Fibroblast of skin of left biceps (primary cell): ENCODE measurements at places on chromosomes 6 and 20.
A peak's percentile ranks its signal among the peaks of the same experiment; 100 is the strongest.

- no peak for DNase-seq
Observed at GRCh38 chr6:170017603-170018320, 266.3 kb downstream of the ERMARD start.

- no peak for DNase-seq
Observed at GRCh38 chr6:158876886-158877285, 57.7 kb upstream of the EZR start.

GRCh38 chr6:43119482-43119881, 43.4 kb downstream of the PTK7 start:
- no peak for DNase-seq

- no peak for DNase-seq
Observed at GRCh38 chr6:164926686-164927085, 382.7 kb downstream of the C6orf118 start.

GRCh38 chr6:165077876-165078275, 231.5 kb downstream of the C6orf118 start:
- DNase-seq, result no peak

- DNase-seq, result no peak
Observed at GRCh38 chr20:25220021-25220730, 24.7 kb downstream of the ENTPD6 start.

DNA sequence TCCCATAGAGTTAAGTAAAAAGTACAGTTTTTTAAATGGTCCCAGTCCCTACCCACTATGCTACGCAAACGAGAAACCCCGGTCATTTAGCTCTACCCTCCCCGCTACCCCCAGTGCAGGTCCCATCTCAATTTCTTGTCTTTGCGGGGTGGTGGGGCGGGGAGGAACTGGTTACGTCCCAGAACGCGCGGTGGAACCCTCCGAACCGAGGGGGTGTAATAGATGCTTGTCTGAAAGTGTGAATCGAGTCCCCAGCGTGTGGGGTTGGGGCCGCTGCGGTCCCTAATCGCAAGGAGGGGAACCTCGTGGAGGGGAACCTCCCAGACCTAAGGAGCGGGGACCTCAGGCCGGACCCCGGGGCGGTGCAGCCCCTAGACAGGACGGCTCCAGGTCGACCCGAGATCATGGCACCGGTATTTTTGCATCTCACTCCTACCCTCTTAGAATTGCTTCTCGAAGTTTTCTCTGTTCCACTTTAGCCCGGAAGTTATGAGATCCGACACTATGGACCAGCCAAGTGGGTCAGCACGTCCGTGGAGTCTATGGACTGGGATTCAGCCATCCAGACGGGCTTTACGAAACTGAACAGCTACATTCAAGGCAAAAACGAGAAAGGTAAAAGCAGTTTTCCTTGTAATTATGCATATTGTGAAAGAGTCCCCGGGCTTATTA, 779 bp downstream of the HEBP2 start:
- DNase-seq, result no peak

- DNase-seq, result no peak
Observed at GRCh38 chr20:41830702-41831101, 212.5 kb upstream of the CHD6 start.

GRCh38 chr6:1395506-1395905, 6.1 kb downstream of the FOXF2 start:
- no peak for DNase-seq

GRCh38 chr6:43951756-43952675, 175.2 kb downstream of the MRPL14 start:
- no peak for DNase-seq

DNA sequence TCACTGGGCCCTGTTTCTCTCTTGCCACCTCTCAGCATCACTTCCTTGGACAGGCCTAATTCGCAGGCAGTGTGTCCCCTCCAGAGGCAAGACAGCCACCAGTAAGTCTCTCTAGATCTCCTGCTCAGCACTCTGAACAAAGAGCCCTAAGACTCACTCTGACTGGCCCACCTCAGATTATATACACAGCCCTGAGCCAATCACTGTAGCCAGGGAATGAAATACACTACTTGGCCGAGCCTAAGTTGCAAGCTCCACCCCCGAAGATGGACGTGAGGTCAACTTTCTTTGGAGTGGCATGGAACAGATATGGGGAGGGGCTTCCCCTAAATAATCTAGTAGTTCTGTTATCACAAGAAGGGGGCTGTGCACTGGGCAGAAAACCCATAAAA, 4.1 kb downstream of the BPI start:
- no peak for DNase-seq

DNA sequence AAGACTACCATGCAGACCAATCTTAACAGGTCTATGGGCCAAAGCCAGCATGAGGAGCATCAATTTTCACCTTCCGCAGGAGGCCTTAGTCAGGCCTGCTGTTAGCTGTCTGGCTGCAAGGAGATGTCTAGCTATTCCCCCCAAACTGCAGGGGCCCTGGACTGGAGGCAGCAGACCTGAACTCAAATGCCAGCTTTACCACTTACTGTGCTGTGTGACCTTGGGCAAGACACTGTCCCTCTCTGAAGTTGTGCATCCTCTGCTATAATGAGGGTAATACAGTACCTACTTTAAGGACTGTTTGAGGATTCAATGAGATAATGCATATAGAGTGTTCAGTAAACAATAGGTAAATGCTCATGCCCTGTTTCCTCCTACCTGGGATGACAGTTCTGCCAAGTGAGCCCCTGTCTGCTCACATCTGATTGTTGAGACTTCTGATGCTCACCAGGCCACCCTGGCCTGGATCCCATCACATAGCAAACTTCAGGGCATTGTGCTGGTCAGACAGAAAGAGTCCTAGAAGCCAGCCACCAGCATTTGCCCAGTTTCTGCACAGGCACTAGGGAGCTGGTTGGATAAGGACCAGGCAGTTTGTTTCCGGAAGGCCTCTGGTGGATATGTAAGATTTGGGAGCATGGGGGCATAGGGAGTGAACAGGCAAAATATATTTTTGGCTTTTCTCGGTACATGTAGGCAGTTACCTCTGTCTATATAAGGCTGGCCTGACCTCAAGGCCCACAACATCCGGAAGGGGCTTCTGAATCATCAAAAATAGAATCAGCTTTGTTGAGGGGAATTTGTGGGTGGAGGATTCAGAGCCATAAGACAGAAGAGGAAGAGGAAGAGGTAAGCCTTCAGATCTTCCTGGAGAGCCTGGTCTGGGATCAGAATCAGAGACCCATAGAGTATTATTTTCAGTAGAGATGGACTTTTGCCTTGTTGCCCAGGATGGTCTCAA, 2.3 kb upstream of the OCSTAMP start:
- no peak for DNase-seq

- DNase-seq, result no peak
Observed at GRCh38 chr6:135390458-135390857, 107.1 kb downstream of the AHI1 start.

GRCh38 chr20:37528446-37529213, 954 bp upstream of the BLCAP start:
- DNase-seq, result no peak

DNA sequence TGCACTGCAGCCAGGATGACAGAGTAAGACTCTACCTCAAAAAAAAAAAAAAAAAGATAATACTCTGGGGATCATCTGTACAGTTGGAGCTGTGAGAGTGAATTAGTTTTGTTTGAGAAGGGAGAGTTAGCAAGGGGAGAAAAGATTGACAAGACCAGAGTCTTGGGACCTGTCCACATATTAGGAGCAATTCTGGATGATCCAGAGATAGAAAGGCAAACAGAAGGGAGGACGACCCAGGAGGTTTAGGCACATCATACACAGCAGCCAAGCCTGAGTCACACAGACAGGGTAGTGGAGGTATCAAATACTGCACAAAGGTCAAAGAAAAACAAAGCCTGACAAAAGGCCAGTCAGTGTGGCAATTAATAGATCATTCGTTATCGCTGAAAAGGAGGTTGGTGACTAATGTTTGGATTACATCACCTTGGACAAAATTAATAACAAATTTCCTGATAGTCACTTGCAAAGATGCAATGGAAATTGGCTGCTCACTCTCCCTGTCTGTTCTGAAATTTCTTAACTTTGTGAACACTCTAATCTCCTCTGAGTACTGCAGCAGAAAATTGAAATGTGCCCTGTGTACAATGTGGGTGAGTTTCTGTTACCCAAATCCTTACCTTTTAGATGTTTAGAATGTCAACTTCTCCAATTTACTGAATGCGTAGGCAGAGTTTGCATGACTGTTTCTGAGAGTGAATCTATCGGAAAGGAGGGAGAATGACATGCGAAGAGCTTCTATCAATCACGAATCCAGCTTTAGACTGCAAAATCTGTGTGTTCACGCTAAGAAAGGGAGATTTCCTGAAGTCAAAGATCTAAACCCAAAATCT, 105.4 kb downstream of the TSHZ2 start:
- peak; percentile 62 for DNase-seq

- no peak for DNase-seq
Observed at GRCh38 chr20:22814471-22815205, 220.5 kb upstream of the SSTR4 start.

DNA sequence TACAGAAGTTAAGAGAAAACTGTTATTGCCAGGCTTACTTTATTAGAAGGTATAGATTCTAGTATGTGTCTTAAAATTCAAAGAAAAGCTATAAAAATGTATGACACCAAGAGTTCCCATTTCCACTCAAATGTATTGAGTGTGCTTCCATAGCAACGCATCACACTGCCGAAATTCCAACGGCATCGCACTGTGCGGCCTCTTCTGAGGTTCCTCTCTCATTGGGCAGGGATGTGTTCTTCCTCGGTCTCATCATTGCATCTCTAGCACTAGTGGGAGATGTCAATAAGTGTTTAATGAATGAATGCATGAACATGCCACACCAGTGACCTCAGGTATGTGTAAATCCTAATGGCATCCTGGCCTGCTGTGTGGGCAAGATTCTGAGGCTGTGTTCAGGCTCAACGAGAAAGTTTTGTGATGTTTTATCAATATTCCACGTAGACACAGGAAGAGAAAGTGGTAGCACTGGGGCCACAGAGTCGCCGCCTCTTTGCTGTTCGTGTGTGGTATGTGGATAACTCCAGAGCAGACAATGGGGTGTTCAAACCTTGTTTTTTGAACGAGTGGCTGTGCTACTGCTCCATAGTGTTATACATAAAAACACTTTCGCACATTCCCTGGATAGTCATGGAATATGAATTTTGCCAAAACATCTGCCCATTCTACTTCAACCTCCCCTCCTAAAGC, 171.6 kb downstream of the ADGB start:
- DNase-seq, result no peak

- no peak for DNase-seq
Observed at GRCh38 chr6:34676140-34676539, 20.4 kb downstream of the ILRUN start.

DNA sequence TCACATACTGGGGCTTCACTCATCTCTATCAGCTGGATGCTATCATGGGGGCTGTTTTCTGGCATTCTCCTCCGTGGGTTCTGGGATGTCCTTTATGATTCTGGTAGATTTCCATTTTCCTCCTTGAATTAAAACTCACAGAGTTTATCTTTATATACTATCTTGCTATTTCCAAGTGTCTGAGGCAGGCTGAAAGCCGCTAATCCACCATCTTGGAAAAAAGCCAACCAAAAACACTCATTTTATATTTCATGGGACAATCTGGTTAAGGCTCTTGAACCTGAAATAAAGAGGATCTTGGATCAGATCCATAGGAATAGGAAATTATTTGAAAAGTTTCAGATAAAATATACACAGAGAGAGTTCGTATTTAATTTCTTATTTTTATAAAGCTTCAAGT, 86.0 kb downstream of the AFG1L start:
- DNase-seq, result no peak

GRCh38 chr6:143000811-143001210, 55.8 kb upstream of the HIVEP2 start:
- no peak for DNase-seq

DNA sequence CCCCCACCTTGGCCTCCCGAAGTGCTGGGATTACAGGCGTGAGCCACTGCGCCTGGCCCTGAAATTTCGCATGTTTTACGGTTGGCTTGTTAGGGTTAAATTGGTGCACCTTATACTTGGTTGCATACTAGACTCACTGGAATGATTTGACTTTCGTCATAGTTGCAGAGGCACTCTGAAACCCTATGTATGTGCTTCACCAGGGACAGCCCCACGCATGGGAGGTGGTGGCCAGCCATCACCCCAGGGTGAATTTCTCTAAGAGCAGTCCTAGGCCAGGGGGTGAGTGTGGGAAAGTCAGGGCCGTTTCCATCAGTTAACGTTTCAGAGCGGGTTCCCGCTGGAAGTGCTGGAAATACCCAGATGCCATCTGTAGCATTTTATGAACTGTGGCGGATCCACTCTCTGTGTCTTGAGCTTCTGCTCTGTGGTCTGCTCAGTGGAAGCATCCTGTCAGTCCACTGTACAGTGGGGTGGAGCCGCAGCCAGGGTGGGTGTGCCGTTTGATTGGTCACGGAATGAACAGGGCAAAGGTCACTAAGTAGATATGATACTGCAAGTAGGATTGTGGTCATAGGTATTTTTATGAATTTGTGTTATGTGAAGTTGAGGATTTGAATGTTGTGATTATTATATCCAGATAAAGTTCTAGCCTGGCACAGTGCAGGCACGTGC, 13.2 kb downstream of the DNAJC5 start:
- DNase-seq, result no peak

DNA sequence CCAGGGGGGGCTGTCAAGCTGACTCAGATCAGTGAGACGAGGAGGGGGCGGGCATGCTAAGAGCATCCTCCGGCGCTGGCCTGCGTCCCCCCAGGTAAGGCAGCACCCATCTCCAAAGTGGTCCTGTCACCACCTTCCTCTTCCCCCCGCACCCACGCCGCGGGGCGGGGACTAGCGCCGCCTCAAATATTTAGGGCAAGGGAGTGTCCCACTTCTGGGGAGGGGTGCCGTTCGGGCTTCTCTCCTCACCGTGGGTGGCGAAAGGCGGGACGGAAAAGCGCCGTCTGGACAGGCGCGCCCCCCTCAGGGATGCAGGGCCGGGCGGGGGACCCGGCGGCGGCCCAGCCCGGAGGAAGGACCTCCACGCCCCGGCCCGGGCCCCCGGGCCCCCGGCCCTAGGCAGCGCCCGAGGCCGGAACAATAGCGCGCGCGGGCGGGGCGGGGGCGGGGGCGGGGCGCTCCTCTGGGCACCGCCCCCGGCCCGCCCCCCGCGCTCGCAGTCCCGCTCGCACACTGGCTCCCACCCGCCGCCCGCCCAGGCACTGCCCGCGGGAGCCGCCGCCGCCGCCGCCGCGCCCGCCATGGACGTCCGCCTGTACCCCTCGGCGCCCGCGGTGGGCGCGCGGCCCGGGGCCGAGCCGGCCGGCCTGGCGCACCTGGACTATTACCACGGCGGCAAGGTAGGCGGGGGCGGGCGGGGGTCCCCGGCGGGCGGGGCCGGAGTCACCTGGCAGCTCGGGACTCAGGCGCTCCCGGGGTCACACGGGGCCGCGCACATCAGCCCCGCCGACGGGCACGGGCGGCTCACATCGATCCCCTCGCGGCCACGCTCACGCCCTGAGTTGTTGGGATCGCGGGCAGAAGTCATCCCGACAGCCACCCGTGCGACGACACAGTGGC, at the start of gene TOX2:
Gene TOX2 (plus strand): TSS at position 542 of the 900 bp plus-strand sequence. CDS start 40 bp downstream, at position 582.
- peak; percentile 15 for DNase-seq
